ENCODE measurements at places on chromosomes 2 and 18.

GRCh38 chr2:11875481-11875880 is 129.0 kb downstream of the LPIN1 start:
- no peaks in the 10 kb centered on the region for H3K36me3 ChIP-seq
- H3K27ac ChIP-seq = no peak overlapping the region
- H3K27me3 ChIP-seq = peaks cover 71% of the 10 kb centered on the region
- no peak overlapping the region for H3K4me3 ChIP-seq

GRCh38 chr18:3653263-3653850 is 203.4 kb downstream of the TGIF1 start:
- H3K36me3 ChIP-seq = no peaks in the 10 kb centered on the region
- H3K27me3 ChIP-seq = no peaks in the 10 kb centered on the region
- no peak overlapping the region for H3K4me3 ChIP-seq
- H3K27ac ChIP-seq = no peak overlapping the region

DNA sequence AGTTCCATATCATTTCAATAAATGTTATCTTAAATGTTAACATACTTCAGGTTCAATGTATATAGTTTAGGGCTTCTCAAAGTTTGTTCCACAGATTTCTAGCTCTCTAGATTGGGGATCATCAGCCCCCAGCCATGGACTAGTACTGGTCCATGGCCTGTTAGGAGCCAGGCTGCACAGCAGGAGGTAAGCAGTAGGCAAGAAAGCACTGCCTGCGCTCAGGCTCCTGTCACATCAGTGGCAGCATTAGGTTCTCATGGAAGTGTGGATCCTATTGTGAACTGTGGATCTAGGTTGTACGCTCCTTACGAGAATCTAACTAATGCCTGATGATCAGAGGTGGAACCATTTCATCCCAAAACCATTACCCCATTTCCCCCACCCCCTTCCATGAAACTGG is 531.1 kb downstream of the PARD3B start:
- H3K36me3 ChIP-seq = no peaks in the 10 kb centered on the region
- no peak overlapping the region for H3K27ac ChIP-seq
- no peak overlapping the region for H3K4me3 ChIP-seq
- H3K27me3 ChIP-seq = no peaks in the 10 kb centered on the region
- H3K4me1 ChIP-seq = no peaks in the 10 kb centered on the region
- no peak for DNase-seq

GRCh38 chr2:180125245-180125962 is 118.3 kb upstream of the CWC22 start:
- peaks cover 21% of the 10 kb centered on the region for H3K27me3 ChIP-seq
- peak; percentile 14 for DNase-seq
- no peak overlapping the region for H3K4me3 ChIP-seq
- H3K4me1 ChIP-seq = peaks cover 5% of the 10 kb centered on the region
- no peaks in the 10 kb centered on the region for H3K36me3 ChIP-seq
- no peak overlapping the region for H3K27ac ChIP-seq

- DNase-seq = no peak
- no peaks in the 10 kb centered on the region for H3K27me3 ChIP-seq
- no peak overlapping the region for H3K27ac ChIP-seq
- H3K4me1 ChIP-seq = peaks cover under 1% of the 10 kb centered on the region
- peaks cover 6% of the 10 kb centered on the region for H3K36me3 ChIP-seq
Measured at GRCh38 chr2:226971084-226971483, 135.2 kb downstream of the RHBDD1 start.

Measured in effector memory CD8-positive, alpha-beta T cell (primary cell).